ENCODE measurements at places on chromosomes 13 and 19.

DNA sequence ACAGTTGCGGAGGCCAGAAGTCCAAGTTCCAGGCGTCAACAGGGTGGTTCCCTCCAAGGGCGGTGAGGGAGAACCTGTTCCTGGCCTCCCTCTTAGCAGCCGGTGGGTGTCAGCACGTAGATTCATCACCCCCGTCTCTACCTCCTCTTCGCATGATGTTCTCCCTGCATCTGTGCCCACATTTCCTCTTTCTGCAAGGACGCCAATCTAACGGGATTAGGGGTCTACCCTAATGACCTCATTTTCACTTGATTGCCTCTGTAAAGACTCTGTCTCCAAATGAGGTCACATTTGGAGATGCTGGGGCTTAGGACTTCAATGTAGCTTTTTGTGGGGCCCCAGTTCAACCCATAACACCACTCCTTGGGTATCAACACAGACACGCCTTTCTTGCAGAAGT, 38.5 kb downstream of the DPF1 start:
- no peak for DNase-seq

- DNase-seq, result no peak
These were observed 117.8 kb downstream of the RAB20 start for GRCh38 chr13:110443622-110444225.

- no peak for DNase-seq
These were observed 9.7 kb upstream of the FUT2 start for GRCh38 chr19:48686088-48686487.

- no peak for DNase-seq
These were observed 476 bp downstream of the C2CD4C start for GRCh38 chr19:408441-408901.

- no peak for DNase-seq
These were observed 8.4 kb downstream of the ZNF573 start for GRCh38 chr19:37770985-37771384.
